ENCODE measurements at places on chromosomes 3 and 15.

DNA sequence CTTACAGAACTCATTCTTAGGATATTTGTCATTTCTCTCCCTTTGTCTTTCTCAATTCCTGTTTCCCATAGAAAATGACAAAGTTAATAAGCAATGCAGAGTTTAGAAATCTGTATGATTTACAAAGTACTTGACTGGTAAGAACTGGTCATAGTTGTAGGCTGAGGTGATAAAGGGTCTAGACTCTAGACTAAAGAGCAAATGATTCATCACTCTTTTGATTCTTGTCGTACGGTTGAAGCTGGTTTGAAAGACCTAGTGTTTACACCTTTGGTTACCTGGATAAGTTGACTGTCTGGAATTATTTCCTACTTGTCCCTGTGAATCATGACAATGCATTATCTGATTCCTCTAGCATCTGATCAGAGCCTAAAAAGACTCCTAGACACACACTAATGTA lies 58.9 kb upstream of the TP63 start:
- no peaks in the 10 kb centered on the region for H3K27me3 ChIP-seq
- no peak for DNase-seq
- no peak overlapping the region for H3K4me3 ChIP-seq
- H3K27ac ChIP-seq, result no peak overlapping the region
- no peaks in the 10 kb centered on the region for H3K4me1 ChIP-seq

DNA sequence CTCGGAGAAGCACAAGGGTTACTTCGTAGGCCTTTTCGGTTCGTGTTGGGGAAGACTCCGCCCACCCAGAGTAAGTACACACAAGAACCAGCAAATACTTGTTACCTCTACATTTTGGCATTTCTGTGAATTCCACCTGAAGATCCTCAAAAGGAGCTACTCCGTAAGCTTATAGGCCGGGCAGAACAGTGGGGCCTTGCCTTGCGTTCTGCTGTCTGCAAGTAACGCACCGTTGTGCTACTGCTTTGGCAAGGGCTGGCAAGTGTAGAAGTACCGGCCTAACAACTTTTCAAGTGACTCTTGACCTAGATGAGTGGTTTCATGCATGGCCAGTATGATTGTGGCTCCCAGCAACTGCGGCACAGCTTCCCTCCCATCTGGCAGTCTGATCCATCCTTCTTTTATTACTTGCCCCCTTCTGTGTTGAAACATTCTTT lies 6.4 kb upstream of the DNAAF4 start:
- H3K4me3 ChIP-seq, result no peak overlapping the region
- no peaks in the 10 kb centered on the region for H3K27me3 ChIP-seq
- H3K4me1 ChIP-seq, result no peaks in the 10 kb centered on the region
- no peak for DNase-seq
- H3K36me3 ChIP-seq, result no peaks in the 10 kb centered on the region
- H3K27ac ChIP-seq, result no peak overlapping the region

- H3K27me3 ChIP-seq, result no peaks in the 10 kb centered on the region
- no peak overlapping the region for H3K27ac ChIP-seq
- DNase-seq, result no peak
- no peaks in the 10 kb centered on the region for H3K4me1 ChIP-seq
- no peak overlapping the region for H3K4me3 ChIP-seq
Observed at GRCh38 chr15:56325186-56325585, 40.0 kb upstream of the TEX9 start.

DNA sequence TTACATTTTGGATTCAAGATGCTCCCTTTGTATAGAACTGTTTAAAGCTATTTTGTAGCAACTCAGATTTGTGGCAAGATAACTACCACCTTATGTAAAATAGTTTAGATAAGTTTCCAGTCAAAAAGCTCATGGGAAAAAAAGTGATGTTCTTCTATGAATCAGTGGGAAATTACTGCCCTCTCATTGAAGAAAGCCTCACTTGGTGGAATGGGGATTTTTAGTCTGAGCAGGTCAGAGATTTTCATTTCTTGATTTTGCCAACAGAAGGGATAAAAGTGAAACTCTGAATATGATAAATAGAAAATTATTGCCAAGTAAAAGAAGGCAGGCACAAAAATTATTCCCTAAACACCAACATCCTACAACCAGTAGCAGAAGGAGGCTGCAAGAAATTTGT lies 25.8 kb upstream of the CSTA start:
- peaks cover 48% of the 10 kb centered on the region for H3K4me1 ChIP-seq
- no peak overlapping the region for H3K4me3 ChIP-seq
- no peaks in the 10 kb centered on the region for H3K27me3 ChIP-seq
- H3K27ac ChIP-seq, result no peak overlapping the region
- no peaks in the 10 kb centered on the region for H3K36me3 ChIP-seq
- DNase-seq, result no peak

DNA sequence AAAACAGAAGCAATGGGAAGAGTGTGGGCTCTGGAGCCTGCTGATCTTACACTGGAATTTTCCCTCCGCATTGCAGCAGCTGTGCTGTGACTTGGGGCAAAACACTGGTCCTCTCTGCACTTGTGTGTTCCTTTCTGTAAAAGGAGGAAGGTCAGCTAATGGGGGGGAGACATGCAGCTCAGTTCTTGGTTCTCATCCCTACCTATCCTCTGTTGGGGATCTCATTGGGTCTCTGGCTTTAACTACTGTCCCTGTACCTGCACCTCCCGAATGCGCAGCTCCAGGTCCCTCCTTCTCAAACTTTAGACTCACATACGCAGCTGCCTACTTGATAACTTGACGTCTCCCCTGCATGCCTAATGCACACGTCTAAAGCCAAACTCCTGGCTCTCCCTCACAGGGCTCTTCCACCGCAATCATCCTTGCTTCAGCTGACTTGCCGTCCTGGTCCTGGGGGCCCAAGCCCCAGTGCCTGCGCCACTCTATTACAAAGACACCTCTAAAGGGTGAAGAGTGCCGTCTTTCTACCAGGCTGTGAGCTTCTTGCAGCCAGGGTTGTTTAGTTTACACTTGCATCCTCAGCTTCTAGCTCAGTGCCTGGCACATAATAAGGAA lies 5.9 kb upstream of the TMEM44 start:
- H3K4me1 ChIP-seq, result no peaks in the 10 kb centered on the region
- no peak overlapping the region for H3K4me3 ChIP-seq
- DNase-seq, result no peak
- peaks cover 52% of the 10 kb centered on the region for H3K36me3 ChIP-seq

DNA sequence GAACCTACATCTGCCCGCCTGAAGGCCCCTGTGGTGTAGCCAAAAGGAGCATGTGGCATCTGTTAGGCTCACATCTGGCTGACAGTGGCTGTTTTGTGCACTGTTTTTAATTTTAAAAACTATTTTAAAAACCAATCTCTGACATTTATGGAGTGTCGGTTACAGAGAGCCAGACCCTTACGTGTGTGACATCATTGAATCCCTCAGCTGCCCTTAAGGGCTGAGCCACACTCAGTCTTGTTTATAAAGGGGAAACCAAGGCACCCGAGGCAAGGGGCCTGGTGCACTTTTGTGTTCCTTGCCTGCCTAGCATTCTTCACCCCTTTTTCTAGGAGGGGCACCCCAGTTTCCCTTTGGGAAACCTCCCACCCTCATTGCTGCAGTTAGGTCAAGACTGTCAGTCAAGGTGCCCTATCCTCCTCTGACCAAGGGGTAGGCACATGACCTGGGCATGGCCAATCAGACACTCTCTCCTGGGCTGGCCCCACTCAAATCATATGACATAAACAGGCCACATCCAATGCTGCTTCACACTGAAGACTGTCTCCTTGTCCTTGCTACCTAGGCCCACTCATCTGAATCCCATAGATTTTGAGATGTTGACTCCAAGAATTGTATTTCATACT lies 105.3 kb downstream of the LSM3 start:
- H3K36me3 ChIP-seq, result no peaks in the 10 kb centered on the region
- DNase-seq, result no peak
- H3K4me1 ChIP-seq, result no peaks in the 10 kb centered on the region
- no peak overlapping the region for H3K4me3 ChIP-seq
- no peaks in the 10 kb centered on the region for H3K27me3 ChIP-seq
- no peak overlapping the region for H3K27ac ChIP-seq

- DNase-seq, result no peak
- no peak overlapping the region for H3K27ac ChIP-seq
- H3K4me1 ChIP-seq, result no peaks in the 10 kb centered on the region
- H3K4me3 ChIP-seq, result no peak overlapping the region
- H3K36me3 ChIP-seq, result no peaks in the 10 kb centered on the region
Observed at GRCh38 chr3:152629363-152630122, 205.4 kb upstream of the P2RY1 start.

DNA sequence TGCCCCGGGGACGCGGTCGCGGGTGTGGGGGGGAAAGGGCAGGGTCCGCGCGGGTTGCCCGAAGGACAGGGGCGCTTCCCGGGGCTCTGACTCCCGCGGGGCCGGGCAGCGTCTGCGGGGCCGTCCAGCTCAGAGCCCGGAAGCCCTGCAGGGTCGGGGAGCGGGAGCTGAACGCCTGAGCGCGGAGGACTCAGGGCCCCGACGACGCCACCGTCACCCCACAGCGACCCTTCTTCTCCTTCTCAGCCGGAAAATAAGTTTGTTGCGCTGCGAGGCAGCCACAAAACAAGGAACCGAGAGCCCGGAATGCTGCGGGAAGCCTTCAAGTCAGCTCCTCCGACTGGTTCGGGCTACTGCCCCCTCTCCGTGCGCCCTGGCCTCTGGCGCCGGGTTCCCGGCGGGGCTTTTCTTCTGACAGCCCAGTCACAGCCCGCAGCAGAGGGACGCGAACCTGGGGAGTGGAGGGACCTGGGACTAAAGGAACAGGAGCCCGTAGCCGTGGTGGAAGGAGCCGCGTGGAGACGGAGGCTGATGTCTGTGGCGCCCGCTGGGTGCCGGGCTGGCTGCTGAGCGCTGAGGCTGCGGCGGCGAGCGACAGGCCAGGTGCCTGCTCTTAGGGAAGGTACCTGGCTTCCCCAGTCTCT lies 484 bp downstream of the CNTN4 start:
- no peaks in the 10 kb centered on the region for H3K36me3 ChIP-seq
- H3K4me3 ChIP-seq, result no peak overlapping the region
- DNase-seq, result no peak
- H3K4me1 ChIP-seq, result no peaks in the 10 kb centered on the region
- H3K27me3 ChIP-seq, result peaks cover 31% of the 10 kb centered on the region

DNA sequence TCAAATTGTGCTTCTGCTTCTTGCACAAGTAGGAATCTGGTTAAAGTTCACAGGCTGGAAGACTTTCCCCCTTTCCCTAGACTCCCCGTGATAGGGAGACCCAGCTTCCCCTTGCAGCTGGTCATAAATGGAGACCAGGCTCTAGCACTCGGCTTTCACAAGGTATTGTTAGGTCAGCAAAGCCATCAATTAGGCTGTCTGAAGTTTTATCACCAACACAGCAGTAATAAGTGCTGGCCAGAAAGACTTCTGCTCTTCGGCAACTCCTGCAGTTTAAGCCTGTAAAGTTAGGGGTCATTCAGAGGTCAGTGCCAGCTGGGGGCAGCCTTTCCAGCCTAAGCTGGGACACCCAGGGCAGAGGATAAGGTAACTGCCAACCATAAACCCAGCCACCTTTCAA lies 203.4 kb downstream of the MEIS2 start:
- no peaks in the 10 kb centered on the region for H3K36me3 ChIP-seq
- H3K4me3 ChIP-seq, result no peak overlapping the region
- H3K27me3 ChIP-seq, result peaks cover 2% of the 10 kb centered on the region
- no peaks in the 10 kb centered on the region for H3K4me1 ChIP-seq
- H3K27ac ChIP-seq, result no peak overlapping the region

- no peak overlapping the region for H3K27ac ChIP-seq
- no peaks in the 10 kb centered on the region for H3K36me3 ChIP-seq
- DNase-seq, result no peak
- no peak overlapping the region for H3K4me3 ChIP-seq
- H3K4me1 ChIP-seq, result no peaks in the 10 kb centered on the region
- H3K27me3 ChIP-seq, result no peaks in the 10 kb centered on the region
Observed at GRCh38 chr15:35111861-35112260, 26.8 kb upstream of the NANOGP8 start.

DNA sequence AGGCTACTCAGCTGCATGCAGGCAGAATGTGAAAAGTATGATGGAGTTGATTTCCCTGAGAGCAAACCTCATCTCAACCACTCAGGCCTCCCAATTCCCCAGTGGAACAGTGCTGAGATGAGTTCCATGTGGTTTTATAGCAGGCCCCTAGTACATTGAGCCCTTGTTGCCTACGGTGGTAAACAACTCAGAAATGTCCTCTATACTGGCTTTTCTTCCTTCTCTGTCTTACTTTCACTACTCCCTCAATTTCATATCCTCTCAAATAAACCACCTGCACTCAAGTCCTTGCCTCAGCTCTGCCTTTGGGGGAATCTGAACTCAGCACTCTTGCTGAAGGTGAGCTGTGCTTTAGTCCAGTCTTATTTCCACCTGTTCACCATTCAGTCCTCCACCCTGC lies 399.9 kb downstream of the PDCD6IP start:
- H3K4me1 ChIP-seq, result no peaks in the 10 kb centered on the region
- H3K36me3 ChIP-seq, result no peaks in the 10 kb centered on the region

GRCh38 chr15:78040653-78041244 lies 36.8 kb downstream of the TBC1D2B start:
- no peak overlapping the region for H3K4me3 ChIP-seq
- no peaks in the 10 kb centered on the region for H3K27me3 ChIP-seq
- H3K27ac ChIP-seq, result peak overlapping the region; percentile 63

DNA sequence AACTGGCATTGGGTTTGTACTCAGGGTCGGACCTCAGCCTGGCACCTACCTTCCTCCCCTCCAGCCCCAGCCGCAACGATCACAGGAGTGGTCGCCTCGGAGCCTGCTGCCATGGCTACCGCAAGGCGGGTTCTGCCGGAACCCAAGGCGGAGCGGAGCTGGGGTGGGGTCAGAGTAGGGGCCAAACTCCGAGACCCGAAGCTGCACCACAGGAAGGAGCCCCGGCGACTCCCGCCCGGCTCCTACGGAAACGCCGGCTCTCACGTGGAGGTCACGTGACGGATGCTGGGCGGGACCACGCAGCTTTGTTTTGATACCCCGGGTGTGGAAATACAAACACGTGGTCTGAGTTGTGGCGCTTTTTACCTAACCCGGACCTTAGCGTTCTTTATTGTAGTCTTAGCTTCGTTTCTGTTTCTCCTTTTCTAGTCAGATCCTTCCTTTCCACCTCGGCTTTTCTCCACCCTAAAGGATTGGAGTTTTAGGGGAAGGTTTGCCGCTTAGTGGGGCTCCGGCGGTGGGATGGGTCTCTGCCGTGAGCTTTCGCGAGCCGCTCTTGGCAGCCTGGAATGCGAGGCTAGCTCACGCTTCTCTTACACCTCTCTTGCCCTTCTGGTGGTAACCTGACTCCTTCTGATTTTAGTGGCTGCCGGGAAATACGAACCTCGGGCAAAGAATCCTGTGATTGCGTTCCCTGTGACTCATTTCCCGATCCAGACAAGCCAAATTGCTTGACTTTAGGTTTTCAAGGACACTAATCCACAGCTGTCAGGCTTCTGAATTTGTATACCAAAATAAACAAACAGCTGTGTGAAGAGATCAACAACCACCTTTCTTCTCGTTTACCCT lies at the start of gene HSPBAP1:
Gene HSPBAP1, minus strand, starts transcription at position 264 of the 849 bp plus-strand sequence. Its CDS starts 151 bp downstream, at position 113.
- no peaks in the 10 kb centered on the region for H3K27me3 ChIP-seq
- H3K4me1 ChIP-seq, result peaks cover 69% of the 10 kb centered on the region
- peak within 1 kb of the TSS; percentile 85 for H3K4me3 ChIP-seq
- peaks cover 2% of the 10 kb centered on the region for H3K36me3 ChIP-seq
- peak; percentile 92 for DNase-seq
- peak within 1 kb of the TSS; percentile 96 for H3K27ac ChIP-seq

GRCh38 chr3:60434323-60434722 lies 816.9 kb downstream of the FHIT start:
- no peaks in the 10 kb centered on the region for H3K36me3 ChIP-seq
- no peak for DNase-seq
- no peaks in the 10 kb centered on the region for H3K4me1 ChIP-seq
- no peaks in the 10 kb centered on the region for H3K27me3 ChIP-seq

- DNase-seq, result peak; percentile 92
- H3K27ac ChIP-seq, result peak overlapping the region; percentile 97
- H3K36me3 ChIP-seq, result no peaks in the 10 kb centered on the region
- peaks cover 83% of the 10 kb centered on the region for H3K4me1 ChIP-seq
- no peak overlapping the region for H3K4me3 ChIP-seq
Observed at GRCh38 chr3:129226374-129226773, 23.0 kb upstream of the COPG1 start.

Data from CD14-positive monocyte (primary cell).